Type B pancreatic cell (in vitro differentiated cells): ENCODE measurements at places on chromosomes 4 and X. TPM values are rescaled to one million over a fixed set of nuclear protein-coding genes. Genes with fewer than 3 reads are reported as not detected.

DNA sequence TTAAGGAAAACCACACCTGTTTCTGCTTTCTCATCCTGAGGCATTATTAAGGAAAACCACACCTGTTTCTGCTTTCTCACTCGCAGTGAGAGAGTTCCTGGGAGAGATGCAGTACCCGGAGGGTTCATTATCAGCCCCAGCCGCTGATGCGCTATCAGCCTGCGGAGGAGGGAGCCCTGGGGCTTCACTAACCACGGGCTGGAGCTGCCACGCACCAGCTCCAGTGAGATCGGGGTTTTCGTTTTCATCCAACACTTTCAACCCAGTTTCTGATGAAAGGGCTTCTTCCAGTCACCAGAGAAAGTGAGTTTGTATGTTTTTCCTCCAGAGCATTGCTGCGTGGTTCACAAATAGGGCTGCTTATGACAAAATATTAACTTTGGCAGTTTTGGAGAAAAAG, 93.2 kb upstream of the PRKX start:
- peak overlapping the region; percentile 76 for H3K27ac ChIP-seq
- DNase-seq, result no peak

DNA sequence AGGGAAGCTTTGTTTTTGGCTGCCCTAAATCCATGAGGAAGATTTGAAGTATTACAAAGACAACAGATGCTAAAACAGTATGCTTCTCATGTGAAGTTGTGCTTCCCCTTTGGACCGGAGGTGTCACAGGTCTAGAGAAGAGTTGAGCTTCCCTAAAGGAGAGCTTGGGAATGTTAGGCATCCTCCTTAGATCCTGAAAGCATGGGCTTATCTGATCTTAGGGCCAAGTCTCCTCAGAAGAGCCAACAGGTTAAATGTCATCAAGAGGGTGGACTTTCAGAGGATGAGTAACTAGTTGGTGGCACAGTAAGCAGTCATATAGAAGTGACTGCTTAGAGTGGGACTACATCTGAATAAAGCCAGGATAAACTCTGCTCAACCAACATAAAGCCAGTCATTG, 205.4 kb downstream of the RPA4 start:
- H3K36me3 ChIP-seq, result peaks cover 3% of the 10 kb centered on the region
- H3K27ac ChIP-seq, result no peak overlapping the region
- no peaks in the 10 kb centered on the region for H3K4me1 ChIP-seq
- no peaks in the 10 kb centered on the region for H3K27me3 ChIP-seq
- no peak overlapping the region for H3K4me3 ChIP-seq

DNA sequence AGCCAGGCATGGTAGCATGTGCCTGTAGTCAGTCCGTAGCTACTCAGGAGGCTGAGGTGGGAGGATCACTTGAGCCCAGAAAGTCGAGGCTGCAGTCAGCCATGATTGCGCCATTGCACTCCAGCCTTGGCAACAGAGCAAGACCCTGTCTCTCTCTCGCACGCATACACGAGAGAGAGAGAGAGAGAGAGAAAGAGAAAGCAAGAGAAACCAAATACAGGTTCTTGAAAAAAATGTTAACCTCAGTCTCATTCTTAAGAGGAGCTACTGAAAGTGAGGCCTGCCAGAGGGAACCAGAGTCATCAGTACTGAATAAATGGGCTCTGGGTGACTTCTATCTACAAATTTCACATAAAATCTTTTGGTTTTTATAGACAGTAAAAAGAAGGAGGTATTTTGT, 42.9 kb downstream of the KIAA0232 start:
- H3K4me1 ChIP-seq, result no peaks in the 10 kb centered on the region
- no peaks in the 10 kb centered on the region for H3K27me3 ChIP-seq
- H3K36me3 ChIP-seq, result peaks cover 8% of the 10 kb centered on the region

DNA sequence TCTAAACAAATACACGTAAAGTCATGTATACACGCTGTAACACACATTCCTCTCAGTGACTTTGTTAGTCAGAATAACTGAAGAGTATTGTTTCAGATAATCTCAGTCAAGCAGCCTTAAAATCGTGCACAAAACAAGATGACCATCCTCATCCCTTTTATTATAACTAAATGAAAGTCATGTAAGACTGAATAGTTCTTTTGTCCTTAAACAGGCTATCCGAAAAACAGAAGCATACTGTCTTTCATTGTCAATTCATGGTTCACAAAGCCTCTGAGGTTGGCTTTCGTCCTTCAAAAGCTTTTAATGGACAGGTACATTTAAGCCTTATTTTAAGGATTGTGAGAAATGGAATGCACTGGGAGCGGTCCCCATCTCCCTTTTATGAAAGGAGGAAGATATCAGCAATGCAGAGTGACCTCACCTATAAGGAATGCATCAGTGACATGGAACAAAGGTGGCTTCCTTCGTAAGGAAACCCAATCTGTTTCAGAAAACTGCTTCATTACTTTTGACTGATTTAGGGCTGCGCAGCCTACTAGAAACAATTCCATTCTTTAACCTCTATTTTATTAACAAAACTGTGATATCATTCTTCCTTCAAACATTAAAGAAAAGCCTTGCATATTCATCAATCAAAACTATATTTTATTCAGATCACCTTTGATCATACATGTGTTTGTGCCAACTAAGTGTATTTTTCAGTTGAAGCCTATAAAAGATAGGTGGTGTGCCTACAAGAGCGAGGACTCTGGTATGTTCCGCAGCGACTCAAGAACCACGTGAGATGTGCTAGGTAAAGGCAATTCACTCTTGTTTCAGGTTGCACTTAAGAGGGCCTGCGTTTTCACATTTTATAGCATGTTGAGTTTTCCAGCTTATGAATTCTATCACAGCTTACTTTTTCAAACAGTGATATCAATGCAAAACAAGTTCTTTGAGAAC, 19.2 kb downstream of the SH3RF1 start:
- no peaks in the 10 kb centered on the region for H3K27me3 ChIP-seq
- peaks cover 13% of the 10 kb centered on the region for H3K36me3 ChIP-seq
- no peak for DNase-seq
- peak overlapping the region; percentile 34 for H3K4me3 ChIP-seq
- H3K4me1 ChIP-seq, result peaks cover 65% of the 10 kb centered on the region

DNA sequence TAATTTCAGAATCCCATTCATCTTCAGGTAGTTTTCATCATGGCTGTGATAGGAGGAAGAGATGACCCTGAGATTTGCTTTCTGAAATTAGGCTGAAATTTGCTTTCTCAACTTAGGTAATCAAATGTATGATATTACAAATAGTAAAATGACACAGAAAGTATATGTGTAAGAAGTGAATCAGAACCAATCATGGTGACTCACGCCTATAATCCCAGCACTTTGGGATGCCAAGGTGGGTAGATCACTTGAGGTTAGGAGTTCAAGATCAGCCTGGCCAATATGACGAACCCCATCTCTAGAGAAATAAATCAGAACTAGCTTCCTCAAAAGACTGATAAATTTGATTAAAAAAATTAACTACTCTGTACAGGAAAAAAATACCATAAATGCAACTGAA, 555.4 kb downstream of the STPG2 start:
- H3K4me3 ChIP-seq, result no peak overlapping the region
- no peak for DNase-seq
- no peak overlapping the region for H3K27ac ChIP-seq
- H3K4me1 ChIP-seq, result no peaks in the 10 kb centered on the region

GRCh38 chrX:9114245-9114644, 80.3 kb upstream of the FAM9B start:
- H3K4me1 ChIP-seq, result no peaks in the 10 kb centered on the region
- no peaks in the 10 kb centered on the region for H3K36me3 ChIP-seq
- no peak overlapping the region for H3K27ac ChIP-seq

- H3K36me3 ChIP-seq, result no peaks in the 10 kb centered on the region
- no peak overlapping the region for H3K27ac ChIP-seq
- H3K4me3 ChIP-seq, result no peak overlapping the region
- DNase-seq, result no peak
Observed at GRCh38 chr4:17773135-17773698, 8.2 kb downstream of the FAM184B start.

DNA sequence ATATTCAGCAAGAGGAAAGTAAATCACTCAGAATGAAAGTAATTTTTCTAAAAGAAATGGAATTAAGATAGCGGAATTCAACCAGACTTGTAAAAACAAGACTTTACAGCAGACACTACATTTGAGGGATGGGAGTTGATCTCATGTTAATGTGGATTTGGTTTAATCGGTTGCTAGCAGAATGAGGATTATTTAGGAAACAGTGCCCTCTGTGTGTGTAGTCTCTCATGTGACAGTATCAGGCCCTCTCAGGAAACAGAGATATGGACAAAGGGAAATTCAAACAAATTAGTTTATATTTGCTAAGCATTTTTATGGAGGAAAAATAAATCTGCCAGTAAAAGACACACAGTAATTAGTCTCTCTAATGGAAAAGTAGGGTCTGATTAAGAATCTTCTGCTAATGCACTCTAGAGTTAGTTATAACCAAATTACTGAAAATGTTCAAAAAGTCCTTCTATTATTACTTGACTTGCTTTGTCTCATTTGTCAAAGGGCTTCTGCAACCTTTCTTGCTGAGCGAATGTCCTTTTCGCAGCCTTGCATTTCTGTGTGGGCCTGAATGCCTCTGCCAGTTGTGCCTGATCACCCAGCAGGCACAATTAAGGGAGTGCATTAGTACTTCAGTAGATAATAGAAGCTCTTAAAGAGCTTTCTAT, 1282.3 kb upstream of the TENM3 start:
- H3K36me3 ChIP-seq, result no peaks in the 10 kb centered on the region
- H3K27me3 ChIP-seq, result no peaks in the 10 kb centered on the region
- no peak overlapping the region for H3K4me3 ChIP-seq

- no peaks in the 10 kb centered on the region for H3K4me1 ChIP-seq
- no peak overlapping the region for H3K27ac ChIP-seq
- H3K36me3 ChIP-seq, result no peaks in the 10 kb centered on the region
- no peaks in the 10 kb centered on the region for H3K27me3 ChIP-seq
- DNase-seq, result no peak
Observed at GRCh38 chr4:98976716-98977115, 18.8 kb upstream of the METAP1 start.

DNA sequence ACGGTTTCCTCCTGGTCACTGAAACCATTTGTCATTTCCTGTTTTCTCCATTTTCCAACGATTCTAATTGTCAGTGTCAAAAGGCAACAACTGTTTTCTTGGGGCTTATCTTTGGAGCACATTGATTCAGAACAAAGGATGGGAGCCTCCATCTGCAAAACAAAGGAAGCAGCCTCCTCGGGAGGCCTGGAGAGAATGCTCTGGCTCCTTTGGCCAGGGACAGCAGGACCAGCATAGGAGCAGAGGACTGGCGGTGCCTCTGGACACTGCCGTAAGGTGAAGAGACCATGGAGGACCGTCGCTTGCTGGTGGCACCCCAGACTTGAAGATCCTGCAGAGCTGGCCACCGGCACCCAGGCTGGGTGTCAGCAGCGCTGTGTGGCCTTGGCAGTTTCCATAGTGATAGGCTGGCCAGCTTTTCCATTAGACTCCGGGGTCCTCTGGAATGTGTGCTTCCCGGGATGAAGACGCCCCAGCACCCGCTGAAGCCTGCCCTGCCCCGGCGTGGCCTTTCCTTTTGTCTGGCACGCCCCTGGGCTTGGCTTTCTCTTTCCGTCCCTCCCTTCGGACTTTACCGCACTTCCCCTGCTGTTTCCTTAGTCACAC, 61.1 kb upstream of the MTM1 start:
- H3K27ac ChIP-seq, result no peak overlapping the region
- no peaks in the 10 kb centered on the region for H3K27me3 ChIP-seq
- H3K4me3 ChIP-seq, result no peak overlapping the region
- DNase-seq, result no peak
- H3K4me1 ChIP-seq, result no peaks in the 10 kb centered on the region
- H3K36me3 ChIP-seq, result no peaks in the 10 kb centered on the region

DNA sequence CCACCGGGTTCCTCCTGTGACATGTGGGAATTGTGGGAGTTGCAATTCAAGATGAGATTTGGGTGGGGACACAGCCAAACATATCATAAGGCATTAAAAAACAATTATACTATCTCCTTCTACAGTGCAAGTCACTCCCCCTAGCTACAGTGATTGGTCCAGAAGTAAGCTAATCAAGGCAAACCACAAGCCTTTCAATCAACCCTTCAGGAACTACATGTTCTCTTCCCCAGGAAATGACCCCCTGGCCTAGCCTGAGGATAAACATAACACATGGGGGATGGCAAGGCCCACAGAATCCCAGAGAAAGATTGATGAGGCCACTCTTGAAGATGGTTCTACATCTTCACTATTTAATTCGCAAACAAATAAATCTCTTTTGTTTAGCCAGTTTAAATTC, 25.2 kb upstream of the FAM241A start:
- H3K4me3 ChIP-seq, result no peak overlapping the region
- DNase-seq, result no peak
- H3K27ac ChIP-seq, result no peak overlapping the region
- no peaks in the 10 kb centered on the region for H3K36me3 ChIP-seq
- H3K27me3 ChIP-seq, result no peaks in the 10 kb centered on the region

MAGEB16 gene
- not detected in 2 replicates for total RNA-seq

CFAP47 gene
- 0.31 and 3.0 TPM in 2 replicates for total RNA-seq

IL2RG gene
- total RNA-seq, result 1.5 and 5.2 TPM in 2 replicates

CTAG1B gene
- total RNA-seq, result not detected in 2 replicates

ANXA5 gene
- total RNA-seq, result 175 and 245 TPM in 2 replicates

GIMD1 gene
- total RNA-seq, result not detected in 2 replicates
